ENCODE measurements at places on chromosomes 4 and X. TPM values are rescaled to one million over a fixed set of nuclear protein-coding genes. Genes with fewer than 3 reads are reported as not detected.

IBSP gene
- 0.03 TPM for polyA plus RNA-seq

SATL1 gene
- polyA plus RNA-seq = 0.22 TPM

GRCh38 chr4:45855857-45856256 lies 268.0 kb downstream of the GABRG1 start:
- no peak for DNase-seq

DNA sequence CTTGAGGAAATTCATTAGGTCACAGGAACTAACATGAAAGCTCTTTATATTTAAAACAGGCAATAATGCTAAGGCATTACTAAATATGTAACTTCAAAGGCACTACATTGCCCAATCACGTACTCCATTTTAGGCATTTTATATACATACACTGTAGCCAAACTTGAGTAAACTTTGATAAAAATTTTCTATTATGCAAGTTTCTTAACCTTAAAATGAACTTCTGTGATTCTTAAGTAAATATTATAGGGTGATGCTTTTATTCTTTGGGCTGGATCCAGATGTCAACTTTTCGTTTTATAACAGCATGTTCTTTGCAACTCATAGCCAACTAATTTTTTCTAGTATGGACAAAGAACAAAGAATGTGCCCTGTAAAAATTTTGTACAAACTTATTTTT lies 28.3 kb upstream of the MAP9 start:
- DNase-seq = no peak
